ENCODE measurements at places on chromosomes 7 and 10.

DNA sequence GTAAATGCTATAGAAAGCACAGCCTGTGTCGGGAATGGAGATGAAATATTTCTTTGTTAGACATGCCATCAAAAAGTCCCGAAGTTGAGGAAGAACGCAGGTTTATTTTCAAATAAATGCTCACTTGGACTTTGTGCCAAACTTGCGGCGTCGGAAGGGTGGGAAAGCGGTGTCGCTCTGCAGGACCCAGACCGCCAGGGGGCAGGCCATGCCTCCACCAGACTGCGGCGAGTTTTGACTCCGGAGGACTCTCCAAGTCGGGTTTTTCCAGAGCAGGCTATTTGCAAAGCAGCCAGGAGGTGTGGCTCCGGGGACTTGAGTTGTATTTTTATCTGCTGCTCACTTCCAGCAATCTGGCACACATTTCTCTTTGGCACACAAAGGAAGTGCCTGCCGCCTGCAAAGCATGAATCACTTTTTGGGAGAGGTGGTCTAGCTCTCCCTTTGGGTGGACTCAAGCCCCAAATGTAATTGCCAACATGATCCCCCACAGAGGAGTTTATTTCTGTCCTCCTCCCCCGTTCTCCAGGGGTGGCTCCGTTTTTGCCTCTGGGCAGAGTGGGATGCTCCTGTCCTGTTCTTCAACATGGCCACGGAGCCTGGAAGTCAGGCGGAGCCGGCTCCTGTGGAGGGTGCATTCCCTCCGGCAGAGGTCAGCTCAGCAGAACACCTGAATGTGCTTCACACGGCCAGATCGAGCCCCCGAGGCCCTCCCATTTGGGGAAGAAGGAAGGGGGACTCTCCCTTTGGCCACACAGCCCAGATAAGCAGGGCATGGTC lies 82.3 kb upstream of the GPR26 start:
- DNase-seq, result peak; percentile 88

- no peak for DNase-seq
Observed at GRCh38 chr10:48417374-48417773, 110.9 kb downstream of the MAPK8 start.

- DNase-seq, result no peak
Observed at GRCh38 chr7:24517166-24517565, 56.1 kb upstream of the PALS2 start.

- DNase-seq, result peak; percentile 50
Observed at GRCh38 chr7:6637544-6638229, 569 bp downstream of the ZNF316 start.

GRCh38 chr7:26343320-26343832 lies 51.7 kb downstream of the SNX10 start:
- no peak for DNase-seq

GRCh38 chr7:67654642-67655041 lies 658.0 kb downstream of the TYW1 start:
- no peak for DNase-seq

GRCh38 chr7:71766016-71766415 lies 634.1 kb downstream of the GALNT17 start:
- DNase-seq, result no peak

DNA sequence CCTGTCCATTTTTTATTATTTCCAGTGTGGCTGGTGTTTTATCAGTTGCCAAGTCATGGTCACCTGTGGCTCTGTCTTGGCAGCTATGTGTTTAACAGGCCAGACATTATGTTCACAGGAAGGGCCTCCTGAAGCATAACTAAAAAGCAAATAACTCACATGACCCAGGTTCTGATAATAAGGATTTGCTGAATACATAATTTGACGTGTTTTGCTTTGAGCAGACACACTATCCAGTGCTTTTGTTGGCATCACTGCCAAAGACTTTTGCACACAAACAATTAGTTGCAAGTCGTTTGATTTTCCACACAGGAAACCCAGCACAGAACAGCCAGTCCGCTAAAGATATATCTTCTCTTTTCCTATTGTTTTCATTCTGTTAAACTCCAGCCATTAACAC lies 173.6 kb downstream of the ARL4A start:
- DNase-seq, result no peak

GRCh38 chr10:114513381-114513792 lies 109.1 kb upstream of the AFAP1L2 start:
- DNase-seq, result no peak

DNA sequence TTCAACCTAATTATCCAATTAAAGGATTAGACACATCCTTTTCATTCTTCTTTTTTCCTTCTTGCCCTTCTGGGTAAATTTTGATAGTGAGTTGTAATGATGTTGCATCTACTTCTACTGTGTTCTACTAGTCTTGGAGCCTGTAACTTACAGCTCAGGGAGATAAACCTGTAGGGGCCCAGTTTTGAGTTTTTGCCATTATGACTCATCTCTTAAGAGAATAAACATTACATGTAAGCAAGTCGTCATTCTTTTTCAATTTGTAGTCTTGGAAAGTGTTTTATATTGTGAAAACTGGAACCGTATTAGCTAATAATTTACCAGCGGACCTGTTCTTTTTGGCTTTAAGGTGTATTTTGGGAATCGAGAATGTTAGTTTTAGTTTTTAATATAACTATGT lies 89.7 kb upstream of the RPA3 start:
- no peak for DNase-seq

- no peak for DNase-seq
Observed at GRCh38 chr10:116287906-116288501, 15.0 kb upstream of the GFRA1 start.

GRCh38 chr7:156725936-156726335 lies 85.4 kb downstream of the RNF32 start:
- DNase-seq, result no peak

- no peak for DNase-seq
Observed at GRCh38 chr7:123993996-123994395, 38.9 kb downstream of the TMEM229A start.

GRCh38 chr7:35030848-35031247 lies 6.4 kb downstream of the DPY19L1 start:
- DNase-seq, result no peak
